Immature natural killer cell (primary cell): ENCODE measurements at places on chromosomes 1 and 21. TPM values are rescaled to one million over a fixed set of nuclear protein-coding genes. Genes with fewer than 3 reads are reported as not detected.

DNA sequence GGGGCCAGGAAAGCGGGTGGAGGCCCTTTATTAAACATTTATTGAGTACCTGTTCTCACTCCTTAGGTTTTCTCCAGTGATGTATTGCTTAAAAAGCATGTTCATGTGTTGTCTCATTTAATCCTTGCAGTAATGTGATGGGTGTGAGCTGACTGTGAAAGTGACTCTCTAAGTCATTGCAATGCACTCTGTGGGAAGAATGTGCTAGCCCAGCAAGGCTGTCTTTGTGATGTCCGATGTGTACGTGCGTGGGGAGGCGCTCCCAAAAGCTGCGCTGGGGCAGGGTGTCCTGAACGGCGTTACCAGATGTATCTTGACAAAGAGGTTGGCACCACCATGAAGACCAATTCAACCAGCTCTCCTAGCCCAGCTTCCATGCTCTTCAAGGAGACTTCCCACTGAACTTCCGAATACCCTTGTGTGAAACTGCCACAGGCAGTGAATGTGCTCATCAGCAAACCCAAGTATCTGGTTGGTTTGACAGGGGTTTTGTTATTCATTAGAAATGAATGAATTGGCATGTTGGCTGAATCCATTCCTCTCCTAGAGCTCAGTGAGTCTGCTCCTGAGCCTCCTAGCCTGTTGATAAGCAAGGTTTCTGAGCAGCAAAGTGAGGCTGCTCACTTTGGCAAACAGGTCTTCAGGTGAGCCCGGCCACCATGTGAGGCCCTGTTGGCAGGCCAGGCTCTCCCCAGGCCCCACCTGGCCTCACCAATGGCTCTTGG is 28.0 kb downstream of the NUAK2 start:
- DNase-seq: no peak

DNA sequence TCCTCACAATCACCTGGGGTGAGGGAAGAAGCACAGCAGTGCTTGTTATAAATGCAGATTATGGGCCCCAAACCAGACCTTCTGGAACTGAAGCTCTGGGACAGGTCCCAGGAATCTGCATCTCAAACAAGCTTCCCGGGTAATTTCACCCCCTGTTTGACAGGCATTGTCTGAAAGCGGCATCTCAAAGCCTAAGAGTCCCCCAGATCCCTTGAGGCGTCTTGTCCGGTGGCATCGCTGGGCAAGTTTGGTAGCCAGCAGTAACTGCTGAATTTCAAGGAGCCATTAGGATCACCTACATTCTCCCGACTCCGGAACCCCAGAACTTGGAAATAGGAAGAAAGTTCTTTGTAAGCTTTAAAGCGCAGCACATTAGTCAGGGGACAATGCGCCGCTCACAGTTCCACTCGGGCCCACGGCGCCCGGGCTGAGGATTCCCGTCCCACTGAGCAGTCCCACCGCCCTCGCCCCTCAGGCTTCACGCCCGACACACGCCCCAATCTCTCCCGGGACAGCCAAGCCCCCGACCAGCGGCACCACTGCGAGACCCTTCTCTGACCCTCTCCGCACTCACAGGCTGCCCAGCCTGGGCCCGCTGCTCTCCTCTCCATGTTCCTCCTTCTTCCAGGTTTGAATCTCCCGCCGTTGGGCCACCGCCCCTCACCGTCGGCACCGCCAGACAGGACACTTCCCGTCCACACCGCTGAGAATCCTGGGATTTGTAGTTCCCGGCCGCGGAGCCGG is at the start of gene IQGAP3:
Gene IQGAP3, minus strand, starts transcription at position 647 of the 744 bp plus-strand sequence. Its CDS starts 36 bp downstream, at position 611.
- DNase-seq: peak; percentile 47

- DNase-seq: no peak
Observed at GRCh38 chr1:18795002-18795689, 64.3 kb downstream of the TAS1R2 start.

DNA sequence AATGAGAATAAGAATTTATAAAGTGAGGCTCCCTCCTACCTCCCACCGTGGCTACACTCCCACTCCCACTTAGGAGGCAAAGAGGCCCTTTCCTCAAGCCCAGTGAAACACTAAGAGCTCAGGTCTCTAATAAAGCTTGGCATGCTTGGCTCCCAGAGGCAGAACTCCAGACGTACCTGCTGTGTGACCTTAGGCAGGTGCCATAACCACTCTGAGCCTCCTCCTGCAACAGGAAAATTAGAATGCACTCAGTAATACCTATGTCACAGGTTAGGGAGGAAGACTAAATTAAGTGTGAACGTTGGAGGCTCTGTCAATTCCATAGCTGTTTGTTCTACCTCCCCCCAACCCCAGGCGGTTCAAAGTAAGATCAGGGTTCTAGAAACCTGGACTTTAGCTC is 16.5 kb upstream of the SLC26A9 start:
- no peak for DNase-seq

DNA sequence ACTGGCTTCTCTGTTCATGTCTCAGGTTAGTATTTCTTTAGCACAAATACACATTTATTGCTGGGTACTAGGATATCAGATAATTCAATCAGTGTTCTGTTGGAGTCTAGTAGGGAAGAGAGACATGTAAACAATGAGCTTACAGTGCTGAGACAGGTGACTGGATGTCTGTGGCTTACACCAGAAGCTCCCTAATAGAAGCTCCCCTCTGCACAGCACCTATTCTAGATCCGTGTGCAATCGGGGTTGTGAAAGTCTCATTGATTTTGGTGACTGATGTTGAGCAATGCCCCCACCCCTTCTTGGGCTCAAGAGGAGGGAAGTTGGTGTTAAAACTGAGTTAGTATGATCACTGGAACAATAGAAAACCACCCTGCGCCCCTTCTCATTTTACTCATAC is 279.2 kb downstream of the RPS6KC1 start:
- no peak for DNase-seq

TFF2 gene
- not detected for polyA plus RNA-seq

AK5 gene
- polyA plus RNA-seq: 18.8 TPM

SERTAD4 gene
- not detected for polyA plus RNA-seq
